ENCODE measurements at places on chromosomes 4 and X.
A peak's percentile ranks its signal among the peaks of the same experiment; 100 is the strongest.

GRCh38 chrX:72003811-72004750, 93.4 kb downstream of the NHSL2 start:
- peak; percentile 49 for DNase-seq

DNA sequence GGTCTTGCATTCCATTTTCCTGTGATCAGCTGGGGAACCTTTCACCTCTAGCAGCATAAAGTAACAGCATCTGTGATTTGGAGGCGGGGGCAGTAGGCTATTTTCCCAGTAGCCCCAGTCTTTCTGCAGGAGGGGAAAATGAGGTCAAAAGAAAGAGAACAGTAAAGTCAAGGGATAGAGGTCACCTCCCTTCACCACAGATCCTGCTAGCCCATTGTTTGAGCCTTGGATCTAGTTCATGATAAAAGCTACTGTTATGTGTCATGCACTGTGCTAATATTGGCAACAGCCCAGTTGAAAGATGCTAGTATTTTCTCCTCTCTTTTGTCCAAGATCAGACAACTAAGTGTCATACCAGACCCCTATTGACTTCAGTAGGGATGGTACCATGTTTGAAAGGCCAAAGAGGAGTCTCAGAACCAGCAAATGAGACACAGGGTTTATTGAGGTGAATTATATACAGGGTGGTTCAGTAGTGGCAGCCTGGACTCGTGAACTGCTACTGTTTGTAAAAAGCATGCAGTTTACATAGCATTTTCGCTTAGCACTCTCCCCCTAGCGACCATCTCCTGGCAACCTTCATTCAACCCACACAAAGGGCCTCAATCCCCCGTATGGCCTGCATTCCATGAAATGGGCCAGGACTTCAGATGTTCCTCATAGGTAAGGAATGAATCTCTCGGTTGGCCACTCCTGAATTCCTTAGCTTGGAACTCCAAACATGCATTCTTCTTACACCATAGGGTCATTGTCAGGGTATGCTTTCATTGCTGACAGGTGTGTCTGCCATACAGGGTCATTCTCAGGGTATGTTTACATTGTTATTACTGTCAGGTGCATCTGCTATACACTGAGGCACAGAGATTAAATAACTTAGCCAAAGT, 170.0 kb upstream of the FRMPD4 start:
- no peak for DNase-seq

DNA sequence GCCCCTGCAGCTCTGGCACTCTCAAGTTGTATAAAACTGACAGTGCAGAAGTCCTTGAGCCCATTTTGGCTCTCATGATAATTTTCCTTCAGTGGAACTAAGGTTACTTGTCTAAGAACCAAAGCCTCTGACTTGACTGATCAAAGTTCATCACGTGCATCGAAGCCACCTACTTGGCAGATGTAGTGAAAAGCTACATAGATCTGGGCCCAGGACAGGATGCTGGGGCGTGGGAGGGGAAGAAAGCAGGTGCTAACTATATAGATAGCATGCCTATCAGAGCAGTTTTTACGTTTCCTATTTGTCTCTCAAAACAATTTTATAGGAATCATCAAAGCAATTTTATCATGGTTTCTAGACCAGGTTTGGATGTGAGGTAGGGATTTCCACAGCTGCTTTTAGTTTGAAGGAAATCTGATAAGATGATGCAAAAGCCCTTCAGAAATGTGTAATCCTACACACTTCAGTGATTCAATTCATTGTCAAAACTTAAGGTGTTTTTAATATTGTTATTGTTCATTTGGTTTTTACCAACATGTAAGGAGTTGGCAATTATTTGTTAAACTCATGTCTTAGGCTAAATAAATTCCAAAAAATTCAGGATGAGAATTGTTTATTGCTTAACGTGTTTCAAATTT, 1.2 kb upstream of the CD40LG start:
- no peak for DNase-seq

DNA sequence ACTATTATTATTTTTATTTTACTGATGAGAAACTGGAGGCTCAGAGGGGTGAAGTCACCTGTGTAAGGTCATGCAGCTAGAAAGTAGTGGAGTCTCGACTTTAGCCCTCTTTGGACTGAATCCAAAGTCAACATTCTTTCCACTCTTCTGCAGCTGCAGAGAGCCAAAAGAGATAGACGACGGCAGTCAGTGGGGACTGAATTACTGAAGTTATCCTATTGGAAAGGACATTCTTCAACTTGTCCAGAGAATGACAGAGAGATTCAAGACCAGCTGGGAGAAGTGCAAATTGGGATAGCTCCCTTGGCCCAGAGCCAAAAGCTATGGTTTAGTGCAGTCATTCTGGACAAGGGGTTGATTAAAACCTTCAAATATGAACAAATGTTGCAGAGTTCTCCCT, 42.5 kb downstream of the VGLL1 start:
- no peak for DNase-seq

DNA sequence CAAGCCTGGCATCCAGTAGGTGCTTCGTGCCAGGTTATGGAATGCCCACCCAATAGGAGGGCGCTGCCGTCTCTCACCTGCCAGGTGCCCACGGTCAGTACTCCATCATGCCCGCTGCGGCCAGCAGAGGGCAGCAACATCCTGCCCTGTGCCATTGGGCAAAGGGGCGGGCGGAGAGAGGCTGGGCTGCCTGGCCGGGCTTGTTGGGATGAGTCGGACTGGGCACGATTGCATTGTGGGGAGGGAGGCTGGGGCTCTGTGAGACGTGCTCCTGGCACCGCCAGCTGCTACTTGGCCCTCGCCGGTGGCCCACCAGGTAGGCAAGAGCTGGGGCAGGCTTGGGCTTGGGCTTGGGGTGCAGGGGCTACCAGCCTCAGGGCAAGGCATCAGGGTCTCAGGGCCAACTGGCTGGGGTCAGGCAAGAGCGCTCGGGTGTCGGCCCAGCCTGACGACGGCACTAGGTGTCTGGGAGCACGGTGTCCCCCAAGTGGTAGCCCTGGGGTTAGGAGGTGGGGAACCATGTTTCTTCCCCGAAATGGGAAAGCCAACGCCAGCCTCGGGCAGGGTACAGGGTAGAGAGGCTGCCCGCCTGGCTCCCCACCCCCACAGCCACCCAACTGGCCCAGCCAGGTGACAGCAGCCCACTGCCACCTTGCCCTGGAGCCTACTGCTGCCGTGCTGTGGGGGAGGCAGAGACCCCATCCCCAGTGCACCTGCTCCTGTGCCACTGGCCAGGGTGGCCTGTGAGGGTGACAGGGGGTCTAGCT, at the start of gene PLXNB3:
Gene PLXNB3 (plus strand): TSS at position 261 of the 767 bp plus-strand sequence. CDS start 1,287 bp downstream, outside the sequence.
- DNase-seq: no peak

- DNase-seq: no peak
Measured at GRCh38 chr4:164467493-164467892, 286.4 kb upstream of the SMIM31 start.

- no peak for DNase-seq
Measured at GRCh38 chrX:46244451-46244850, 300.8 kb downstream of the ZNF674 start.

DNA sequence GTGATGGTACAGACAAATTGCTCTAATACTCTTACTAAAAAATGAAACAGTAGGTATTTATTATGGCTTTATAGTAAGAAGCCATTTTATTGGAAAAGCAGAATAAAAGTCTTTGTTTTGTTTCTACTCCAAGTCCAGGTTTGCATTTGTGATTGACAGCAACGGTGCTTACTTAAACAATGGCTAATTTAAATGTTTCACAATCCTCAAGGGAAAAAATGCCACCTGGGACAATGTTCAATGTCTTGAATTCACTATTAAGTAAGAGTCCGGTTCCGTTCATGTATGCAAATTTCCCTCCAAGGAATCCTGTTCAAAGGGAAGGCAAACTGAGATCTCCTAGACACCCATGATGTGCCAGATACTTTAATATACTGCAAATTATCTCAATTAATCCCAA, 123.6 kb downstream of the RBM47 start:
- DNase-seq: no peak

- no peak for DNase-seq
Measured at GRCh38 chr4:168538632-168539031, 41.8 kb downstream of the PALLD start.

DNA sequence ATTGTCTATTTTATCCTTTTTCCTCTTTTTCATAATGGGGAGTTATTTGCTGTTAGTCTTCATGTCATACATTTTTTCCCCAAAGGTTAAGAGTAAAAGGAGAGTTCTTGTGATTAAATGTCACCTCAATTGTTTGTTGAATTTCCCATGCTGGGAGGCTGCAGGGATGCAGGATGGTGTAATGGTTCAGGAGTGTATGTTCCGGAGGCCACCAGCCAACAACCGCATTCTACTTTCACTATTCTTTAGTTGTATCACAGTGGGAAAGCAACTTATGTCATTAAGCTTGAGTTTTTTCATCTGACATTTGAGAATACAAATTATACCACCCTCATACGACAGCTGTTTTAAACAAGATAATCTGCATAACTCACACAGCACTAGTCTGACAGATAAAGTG, 15.4 kb downstream of the AFP start:
- DNase-seq: no peak

- DNase-seq: no peak
Measured at GRCh38 chr4:34170946-34171345, 2073.4 kb downstream of the ARAP2 start.

- DNase-seq: no peak
Measured at GRCh38 chr4:181536811-181537434, 706.3 kb upstream of the TENM3 start.

DNA sequence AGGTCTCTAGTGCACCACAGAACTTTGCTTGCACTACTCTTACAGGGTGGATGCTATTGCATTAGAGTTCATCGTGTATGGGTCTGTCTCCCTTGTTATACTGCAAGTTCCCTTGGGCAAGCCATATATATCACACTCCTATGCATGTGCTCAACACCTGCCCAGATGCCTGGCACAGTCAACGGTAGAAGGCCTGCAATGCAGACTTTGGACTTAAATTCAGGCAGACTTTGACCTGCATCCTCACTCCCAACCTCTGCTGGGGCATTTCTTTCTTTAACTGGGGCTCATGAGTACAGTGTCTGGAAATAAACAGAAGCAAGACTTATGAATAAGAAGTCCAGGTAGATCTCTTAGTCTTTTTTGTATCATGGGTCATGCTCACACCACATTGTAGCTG, 148.2 kb downstream of the LDB2 start:
- no peak for DNase-seq

DNA sequence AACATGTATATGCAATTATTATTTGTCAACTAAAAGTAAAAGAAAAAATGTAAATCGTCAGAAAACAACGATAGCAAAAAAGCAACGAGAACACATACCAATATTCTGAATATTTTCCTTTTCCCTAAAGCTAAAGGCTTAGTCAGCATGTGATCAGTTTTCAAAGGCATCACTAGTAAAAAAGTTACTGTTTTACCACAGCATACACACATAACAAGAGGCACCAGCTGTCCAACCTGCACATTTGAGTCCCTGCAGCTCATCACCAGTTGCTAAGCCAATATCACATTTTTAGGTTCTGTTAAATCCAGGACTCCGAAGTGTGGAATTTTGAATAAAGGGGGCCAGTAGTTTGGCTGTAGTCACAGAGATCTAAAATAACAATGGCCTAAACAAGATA, 203.8 kb downstream of the ADGRA3 start:
- DNase-seq: no peak

GRCh38 chrX:45187731-45188130, 12.9 kb downstream of the DIPK2B start:
- no peak for DNase-seq

GRCh38 chr4:152983774-152984411, 47.8 kb downstream of the FHDC1 start:
- peak; percentile 23 for DNase-seq

- DNase-seq: no peak
Measured at GRCh38 chr4:17068891-17069290, 170.4 kb upstream of the LDB2 start.

- no peak for DNase-seq
Measured at GRCh38 chr4:73770917-73771316, 30.5 kb downstream of the CXCL8 start.

GRCh38 chrX:35858906-35859305, 60.6 kb upstream of the CFAP47 start:
- no peak for DNase-seq

DNA sequence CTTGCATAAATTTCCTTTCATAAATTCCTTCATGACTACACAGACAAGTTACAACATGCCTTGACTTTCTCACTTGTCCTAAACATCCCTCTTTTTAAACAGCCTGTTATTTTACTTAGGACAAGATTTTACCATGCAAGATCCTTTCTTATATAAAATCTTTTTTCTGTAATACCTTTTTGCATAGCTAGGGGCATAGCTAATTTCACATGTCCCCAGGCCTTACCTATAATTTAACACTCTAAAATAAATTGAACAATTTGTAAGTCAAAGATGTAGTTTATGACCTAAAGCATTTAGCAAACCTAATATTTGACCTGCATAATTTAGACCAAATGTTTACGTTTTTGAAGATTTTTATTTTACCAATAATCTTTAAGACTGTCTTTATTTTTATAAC, 396.3 kb upstream of the FSTL5 start:
- no peak for DNase-seq

DNA sequence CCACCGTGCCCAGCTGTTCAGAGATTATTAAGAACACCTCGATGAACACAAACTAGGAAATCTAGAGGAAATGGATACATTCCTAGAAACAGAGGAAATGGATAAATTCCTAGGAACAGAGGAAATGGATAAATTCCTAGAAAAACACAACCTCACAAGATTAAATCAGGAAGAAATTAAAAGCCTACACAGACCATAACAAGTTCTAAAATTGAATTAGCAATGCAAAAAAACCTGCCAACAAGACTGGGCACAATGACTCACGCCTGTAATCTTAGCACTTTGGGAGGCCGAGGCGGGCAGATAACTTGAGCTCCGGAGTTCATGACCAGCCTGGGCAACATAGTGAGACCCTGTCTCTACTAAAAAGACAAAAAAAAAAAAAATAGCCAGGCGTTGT, 13.1 kb upstream of the IDS start:
- no peak for DNase-seq

GRCh38 chr4:78630615-78631014, 79.0 kb downstream of the ANXA3 start:
- no peak for DNase-seq

GRCh38 chrX:141279476-141279875, 37.2 kb upstream of the SPANXC start:
- DNase-seq: no peak

GRCh38 chr4:153725136-153725830, 34.5 kb downstream of the RNF175 start:
- no peak for DNase-seq

- no peak for DNase-seq
Measured at GRCh38 chr4:112361181-112361791, 64.1 kb downstream of the ALPK1 start.

DNA sequence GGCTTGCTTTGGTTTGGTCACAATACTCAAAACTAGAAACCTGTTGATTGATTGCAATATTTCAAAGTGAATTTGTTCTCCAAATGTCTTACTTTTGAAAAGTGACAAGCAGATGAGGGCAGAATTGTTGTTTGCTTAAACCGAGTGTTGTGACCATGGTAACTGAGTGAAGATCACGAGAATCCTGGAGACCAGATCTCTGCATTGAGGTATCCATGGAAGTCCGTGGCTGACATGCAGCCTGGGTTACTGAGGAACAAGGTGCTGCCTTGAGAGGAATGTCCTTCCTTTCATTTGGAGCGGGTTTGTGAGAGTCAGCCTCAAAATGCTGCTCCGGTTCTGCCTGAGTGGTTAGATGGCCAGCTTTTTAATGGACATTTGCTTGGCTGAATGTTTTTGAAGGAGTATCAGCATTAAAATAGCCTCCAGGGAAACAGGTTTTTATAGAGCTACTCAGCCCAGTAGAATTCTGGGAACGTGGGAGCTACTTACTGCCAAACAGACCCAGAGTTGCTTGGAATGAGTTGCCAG, 31.3 kb downstream of the NYX start:
- no peak for DNase-seq

GRCh38 chr4:7398104-7398423, 36.7 kb downstream of the PSAPL1 start:
- DNase-seq: peak; percentile 19
